ENCODE measurements at places on chromosomes 5 and 9.

DNA sequence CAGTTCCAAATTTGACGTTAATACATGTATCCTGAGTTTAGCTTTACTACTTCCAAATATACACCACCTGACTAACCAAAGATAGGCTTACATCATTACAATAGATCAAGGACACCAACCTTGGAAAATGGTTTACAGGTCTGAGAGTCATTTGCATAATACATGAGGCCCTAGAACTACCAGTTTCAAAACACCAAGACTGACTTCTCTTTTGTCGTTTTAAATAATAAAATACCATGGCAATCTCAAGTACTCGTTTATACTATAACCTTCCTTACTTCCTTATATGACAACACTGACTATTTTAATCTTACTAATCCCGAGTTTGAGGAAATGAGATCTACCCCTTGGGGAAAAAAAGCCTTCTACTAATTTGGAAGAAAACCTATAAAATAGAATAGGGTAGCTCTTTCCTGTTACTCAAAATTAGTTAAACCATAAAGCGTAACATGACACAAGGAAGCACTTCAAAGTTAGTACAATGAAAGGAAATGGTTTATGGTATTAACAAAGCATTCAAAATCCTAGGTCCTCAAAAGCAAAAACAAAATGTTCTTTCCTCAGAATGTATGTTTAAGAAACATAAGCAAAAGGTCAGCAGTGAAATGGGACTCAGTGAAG lies 42.1 kb downstream of the UBQLN1 start:
- no peak for DNase-seq

- no peak for DNase-seq
These were observed 209.3 kb upstream of the PPP1R2B start for GRCh38 chr5:156640691-156641241.

GRCh38 chr9:85484235-85484634 lies 257.5 kb downstream of the AGTPBP1 start:
- no peak for DNase-seq

GRCh38 chr9:135992486-135993408 lies 31.6 kb upstream of the UBAC1 start:
- peak; percentile 47 for DNase-seq

All from activated T-cell treated with anti-CD3 and anti-CD28 coated beads, Interleukin-2, amount 50 U/mL, for 1 hour (primary cell).